ENCODE measurements at places on chromosomes 5 and 9. TPM values are rescaled to one million over a fixed set of nuclear protein-coding genes. Genes with fewer than 3 reads are reported as not detected.

GRCh38 chr9:117354244-117354847 is 60.5 kb downstream of the ASTN2 start:
- H3K4me3 ChIP-seq: no peak overlapping the region
- peaks cover 3% of the 10 kb centered on the region for H3K4me1 ChIP-seq
- DNase-seq: no peak

The PRELID2 gene
- 13.2 TPM for total RNA-seq

DNA sequence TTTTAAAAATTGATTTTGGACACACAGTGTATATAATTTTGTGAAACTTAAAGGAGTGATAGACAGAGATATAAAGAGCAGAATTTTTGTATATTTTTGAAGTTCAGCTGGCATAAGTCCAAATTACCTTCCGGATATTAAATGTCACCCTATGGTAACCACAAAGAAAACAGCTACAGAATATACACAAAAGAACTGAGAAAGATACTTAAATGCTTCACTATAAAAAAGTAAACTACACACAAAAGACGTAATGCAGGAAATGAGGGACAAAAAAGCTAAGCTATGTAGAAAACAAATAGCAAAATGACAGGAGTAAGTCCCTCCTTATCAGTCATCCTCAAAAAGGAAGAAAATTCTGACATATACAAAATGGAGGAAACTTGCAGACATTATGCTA is 29.4 kb downstream of the HACD4 start:
- H3K27me3 ChIP-seq: no peaks in the 10 kb centered on the region
- DNase-seq: no peak
- H3K4me3 ChIP-seq: no peak overlapping the region
- H3K36me3 ChIP-seq: peaks cover 4% of the 10 kb centered on the region

The LCN12 gene
- 2.1 TPM for total RNA-seq

GRCh38 chr9:36008774-36009300 is 27.9 kb upstream of the RECK start:
- H3K27ac ChIP-seq: no peak overlapping the region
- peak; percentile 75 for DNase-seq
- peaks cover 7% of the 10 kb centered on the region for H3K36me3 ChIP-seq
- no peaks in the 10 kb centered on the region for H3K27me3 ChIP-seq
- H3K4me1 ChIP-seq: no peaks in the 10 kb centered on the region
- no peak overlapping the region for H3K4me3 ChIP-seq

The KCNV2 gene
- not detected for total RNA-seq

The TRIM36 gene
- total RNA-seq: 14.6 TPM

The PCDHA10 gene
- total RNA-seq: 10.7 TPM

DNA sequence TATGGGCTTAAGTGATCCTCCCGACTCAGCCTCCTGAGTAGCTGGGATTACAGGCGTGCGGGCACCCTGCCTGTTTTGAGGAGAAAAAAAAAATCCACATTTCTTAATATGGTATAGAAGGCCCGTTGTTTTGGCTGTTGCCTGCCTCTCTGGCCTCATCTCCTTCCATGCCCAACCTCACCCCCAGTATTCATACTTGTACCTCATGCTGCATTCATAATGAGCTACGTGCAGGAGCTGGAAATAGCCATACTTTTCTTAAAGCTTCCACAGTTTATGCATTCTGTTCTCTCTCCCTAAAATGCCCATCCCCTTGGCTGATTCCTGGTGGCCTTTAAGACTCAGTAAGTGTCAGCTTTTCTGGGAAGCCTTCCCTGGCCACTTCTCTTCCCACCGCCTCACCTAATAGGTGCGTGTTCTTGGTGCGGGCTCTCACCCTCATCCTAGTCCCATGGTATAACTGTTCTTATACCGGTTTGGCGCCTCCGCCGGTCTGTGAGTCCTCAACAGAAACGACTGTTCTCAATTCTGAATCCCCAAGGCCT is 2.1 kb upstream of the TPM2 start:
- peaks cover 13% of the 10 kb centered on the region for H3K36me3 ChIP-seq
- no peaks in the 10 kb centered on the region for H3K27me3 ChIP-seq
- peaks cover 3% of the 10 kb centered on the region for H3K4me1 ChIP-seq
- H3K4me3 ChIP-seq: peak overlapping the region; percentile 93

- H3K36me3 ChIP-seq: peaks cover 1% of the 10 kb centered on the region
- DNase-seq: no peak
- no peak overlapping the region for H3K4me3 ChIP-seq
- H3K27me3 ChIP-seq: peaks cover 45% of the 10 kb centered on the region
These were observed 20.1 kb downstream of the BTNL9 start for GRCh38 chr5:181060231-181060590.

DNA sequence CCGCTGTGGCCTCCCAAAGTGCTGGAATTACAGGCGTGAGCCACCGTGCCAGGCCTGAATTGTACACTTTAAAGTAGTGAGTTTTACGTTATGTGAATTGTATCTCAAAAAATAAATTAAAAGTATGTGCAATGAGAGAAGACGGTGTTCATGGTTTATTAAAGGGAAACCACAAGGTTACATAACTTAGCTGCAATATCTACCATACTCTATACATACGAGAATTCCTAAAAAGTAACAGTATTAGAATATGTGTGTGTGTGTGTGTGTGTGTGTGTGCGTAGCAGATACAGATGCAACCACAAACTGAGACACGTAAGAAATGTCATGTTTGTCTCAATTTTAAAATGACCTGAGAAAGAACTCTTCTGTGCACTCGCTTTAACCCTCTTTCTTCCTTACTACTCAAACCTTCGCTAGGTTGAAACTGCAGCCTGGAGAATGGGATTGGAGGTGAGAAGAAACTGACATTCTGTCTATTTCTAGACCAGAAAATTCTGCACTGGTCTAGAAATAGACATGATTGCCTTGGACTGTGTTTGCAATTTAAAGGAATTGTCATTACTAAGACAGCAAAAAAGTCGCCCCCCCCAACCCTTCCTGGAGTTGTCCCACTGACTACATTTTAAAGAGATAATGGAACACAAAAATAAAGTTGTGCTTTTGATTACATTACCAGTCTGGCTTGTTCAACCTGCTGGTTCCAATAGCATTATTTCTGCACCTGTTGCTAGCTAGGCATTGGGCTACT is 167.0 kb downstream of the RGS3 start:
- DNase-seq: no peak
- H3K4me3 ChIP-seq: no peak overlapping the region
- H3K27ac ChIP-seq: no peak overlapping the region

DNA sequence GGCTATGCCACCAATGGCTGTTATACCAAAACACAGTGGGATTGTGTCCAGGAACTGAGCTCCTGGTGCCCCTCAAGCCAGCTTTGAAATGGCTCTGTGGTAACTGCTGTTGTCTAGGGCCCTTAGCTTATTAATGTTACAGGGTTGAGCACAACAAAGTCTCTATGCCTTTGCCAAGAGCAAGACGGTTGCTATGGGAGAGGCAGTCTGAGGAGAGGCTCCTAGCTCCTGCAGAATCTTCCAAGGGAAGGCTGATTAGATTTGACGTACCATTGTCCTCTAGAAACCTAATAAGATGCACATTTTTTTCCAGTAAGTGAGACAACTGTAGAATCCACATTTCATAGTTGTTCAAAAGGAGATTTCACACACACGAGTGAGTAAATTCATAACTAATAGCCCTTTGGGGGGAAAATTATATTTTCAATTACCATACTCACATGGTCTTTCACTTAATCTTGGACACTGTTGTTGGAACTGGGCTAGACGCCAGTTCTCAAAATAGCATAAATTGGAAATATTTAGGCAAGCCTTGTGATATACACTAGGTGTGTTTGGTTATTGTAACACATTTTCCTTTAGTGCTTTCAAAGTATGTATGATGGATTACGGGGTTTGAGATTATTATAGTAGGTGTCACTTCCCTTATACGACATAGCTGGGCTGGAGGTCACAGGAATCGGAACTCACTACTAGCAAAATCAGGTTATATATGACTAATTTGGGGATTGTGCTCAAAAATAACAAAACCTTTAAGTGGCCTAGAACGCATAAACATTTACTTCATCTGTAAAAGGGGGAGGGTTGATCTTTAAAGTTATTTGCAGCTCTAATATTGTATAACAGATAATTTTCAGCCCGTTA is 186.3 kb upstream of the EGFLAM start:
- H3K4me3 ChIP-seq: no peak overlapping the region
- no peaks in the 10 kb centered on the region for H3K36me3 ChIP-seq
- DNase-seq: no peak

The PROP1 gene
- total RNA-seq: not detected

DNA sequence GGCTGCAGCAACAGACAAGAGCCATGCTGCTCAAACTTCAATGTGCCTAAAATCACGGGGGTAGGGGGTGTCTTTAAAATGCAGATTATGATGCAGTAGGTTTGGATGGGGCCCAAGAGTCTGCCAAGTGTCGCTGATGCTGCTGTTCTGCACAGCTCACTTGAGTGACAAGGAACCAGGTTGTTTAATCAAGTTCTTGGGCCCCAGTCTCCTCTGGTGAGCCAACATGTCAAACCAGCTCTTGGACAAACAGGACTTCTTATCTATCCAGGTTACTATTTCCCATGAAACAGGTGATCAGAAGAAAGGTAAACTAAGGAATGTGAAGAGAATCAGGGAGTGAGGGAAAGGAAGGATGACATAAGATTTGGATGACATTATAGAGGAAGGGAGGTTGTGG is 78.0 kb downstream of the APBA1 start:
- H3K27me3 ChIP-seq: no peaks in the 10 kb centered on the region
- no peak for DNase-seq

DNA sequence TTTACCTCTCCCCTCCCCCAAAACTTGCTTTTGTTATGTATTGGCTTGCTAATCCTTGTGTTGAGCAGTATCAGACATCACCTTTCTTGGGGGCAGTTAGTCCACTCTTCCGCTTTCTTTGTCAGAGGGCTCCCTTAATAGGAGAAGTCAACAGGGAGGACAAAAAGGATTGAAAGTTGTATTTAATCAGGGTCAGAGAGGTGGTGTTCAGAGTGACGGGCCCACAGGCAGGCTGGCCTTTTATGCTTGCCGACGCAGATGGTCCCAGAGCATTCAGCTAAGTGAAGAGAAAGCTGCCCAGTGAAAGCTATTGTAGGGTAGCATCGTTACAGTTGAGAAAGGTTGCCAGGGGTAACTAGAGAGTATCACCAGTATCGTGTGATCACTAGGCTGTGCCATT is 131.1 kb downstream of the ZCCHC7 start:
- no peaks in the 10 kb centered on the region for H3K27me3 ChIP-seq
- H3K27ac ChIP-seq: peak overlapping the region; percentile 56
- peaks cover 6% of the 10 kb centered on the region for H3K36me3 ChIP-seq
- no peaks in the 10 kb centered on the region for H3K4me1 ChIP-seq
- peak; percentile 88 for DNase-seq

- peaks cover 4% of the 10 kb centered on the region for H3K4me1 ChIP-seq
- H3K36me3 ChIP-seq: 0 out of 2 replicates have a peak, but pooled peaks cover 7% of the 10 kb centered on the region
- H3K27me3 ChIP-seq: no peaks in the 10 kb centered on the region
- DNase-seq: peak; percentile 72
- H3K4me3 ChIP-seq: peak overlapping the region; percentile 70
These were observed 18.4 kb upstream of the CDKN2AIPNL start for GRCh38 chr5:134430001-134430569.

GRCh38 chr5:172490514-172491461 is 36.5 kb upstream of the SH3PXD2B start:
- H3K27me3 ChIP-seq: no peaks in the 10 kb centered on the region
- H3K27ac ChIP-seq: no peak overlapping the region
- no peak overlapping the region for H3K4me3 ChIP-seq
- no peaks in the 10 kb centered on the region for H3K4me1 ChIP-seq
- peak; percentile 11 for DNase-seq
- no peaks in the 10 kb centered on the region for H3K36me3 ChIP-seq

The EQTN gene
- not detected for total RNA-seq

DNA sequence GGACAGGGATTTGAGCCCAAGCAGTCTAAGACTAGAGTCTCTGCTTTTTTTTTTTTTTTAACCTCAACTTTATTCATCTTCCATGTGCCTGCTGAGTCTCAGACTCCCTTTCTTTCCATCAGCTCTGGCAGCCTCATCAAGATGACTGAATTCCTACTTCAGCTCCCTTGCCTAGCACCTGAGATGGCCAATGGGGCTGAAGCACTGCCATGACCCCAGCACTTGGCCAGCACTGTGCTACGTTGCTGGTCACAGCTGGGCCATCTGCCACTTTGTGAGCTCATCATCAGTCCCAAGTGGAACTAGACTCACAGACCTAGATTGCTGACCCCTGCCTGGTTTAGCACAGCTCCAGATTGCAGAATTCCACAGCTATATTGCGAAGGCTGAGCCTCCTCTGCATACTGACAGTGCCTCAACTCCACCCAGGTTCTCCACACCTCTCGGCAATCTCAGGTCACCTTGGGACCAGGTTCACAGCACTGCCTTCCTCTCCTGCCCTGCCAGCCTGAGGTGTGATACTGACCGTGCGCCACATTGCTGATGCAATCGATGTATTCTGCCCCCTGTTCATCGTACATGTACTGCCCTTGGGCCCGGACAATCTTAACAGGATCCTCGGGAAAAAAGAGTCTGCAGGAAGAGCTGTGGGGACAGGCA is 1.6 kb downstream of the PHYKPL start:
- H3K27ac ChIP-seq: no peak overlapping the region
- H3K36me3 ChIP-seq: peaks cover 55% of the 10 kb centered on the region
- peak overlapping the region; percentile 82 for H3K4me3 ChIP-seq

- no peaks in the 10 kb centered on the region for H3K27me3 ChIP-seq
- DNase-seq: peak; percentile 37
- no peak overlapping the region for H3K27ac ChIP-seq
- no peaks in the 10 kb centered on the region for H3K36me3 ChIP-seq
These were observed 10.3 kb upstream of the NME5 start for GRCh38 chr5:138149530-138149929.

DNA sequence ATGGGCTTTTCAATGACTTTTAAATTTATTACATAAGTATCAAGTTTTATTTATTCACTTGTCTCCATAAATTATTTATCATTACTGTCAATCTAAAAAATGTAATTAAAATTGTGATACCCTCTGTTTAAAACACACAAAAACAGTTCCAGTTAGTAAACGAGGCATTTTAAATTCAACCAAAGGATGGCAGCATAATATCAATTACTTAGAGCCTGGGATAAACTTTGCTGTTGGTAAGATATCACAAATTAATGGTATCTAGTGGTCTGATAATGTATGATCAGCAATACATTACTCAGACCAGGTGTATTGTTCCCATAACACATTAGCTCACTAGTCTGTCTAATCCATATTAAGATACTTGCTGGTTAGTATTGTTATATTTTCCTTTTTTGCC is 9.6 kb upstream of the IFNE start:
- no peak overlapping the region for H3K4me3 ChIP-seq
- H3K27ac ChIP-seq: no peak overlapping the region
- H3K27me3 ChIP-seq: no peaks in the 10 kb centered on the region
- no peaks in the 10 kb centered on the region for H3K4me1 ChIP-seq
- no peaks in the 10 kb centered on the region for H3K36me3 ChIP-seq

GRCh38 chr5:123876276-123876790 is 364.4 kb downstream of the CSNK1G3 start:
- peaks cover 6% of the 10 kb centered on the region for H3K36me3 ChIP-seq
- peaks cover 15% of the 10 kb centered on the region for H3K4me1 ChIP-seq
- peak; percentile 36 for DNase-seq
- H3K27me3 ChIP-seq: no peaks in the 10 kb centered on the region

The PTAR1 gene
- total RNA-seq: 112 TPM

GRCh38 chr5:2867373-2867933 is 116.0 kb upstream of the IRX2 start:
- H3K4me3 ChIP-seq: no peak overlapping the region
- DNase-seq: no peak
- no peaks in the 10 kb centered on the region for H3K4me1 ChIP-seq
- no peaks in the 10 kb centered on the region for H3K36me3 ChIP-seq
